KG1 (cell line): ENCODE measurements at places on chromosomes 7 and 10.

- no peak for DNase-seq
Observed at GRCh38 chr10:70669732-70670317, 2.5 kb upstream of the ADAMTS14 start.

DNA sequence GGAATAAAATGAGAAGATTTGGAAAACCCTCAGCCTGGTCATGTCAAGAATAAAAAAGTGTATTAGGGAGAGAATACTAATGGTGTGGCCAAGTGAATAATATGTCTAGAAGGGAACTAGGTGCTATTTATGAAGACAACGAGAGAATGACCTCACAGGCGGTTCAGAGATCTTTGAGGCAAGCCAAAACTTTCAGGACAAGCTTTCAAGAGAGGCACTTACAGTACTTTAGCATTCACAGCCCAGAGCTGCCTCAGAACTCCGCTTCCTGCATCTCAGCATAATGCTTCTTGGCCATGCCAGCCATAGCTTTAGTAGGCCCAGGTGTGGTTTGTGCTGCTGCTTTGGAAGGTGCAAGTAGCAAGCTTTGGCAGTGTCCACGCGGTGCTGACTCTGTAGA is 37.2 kb upstream of the CCDC7 start:
- DNase-seq, result no peak

DNA sequence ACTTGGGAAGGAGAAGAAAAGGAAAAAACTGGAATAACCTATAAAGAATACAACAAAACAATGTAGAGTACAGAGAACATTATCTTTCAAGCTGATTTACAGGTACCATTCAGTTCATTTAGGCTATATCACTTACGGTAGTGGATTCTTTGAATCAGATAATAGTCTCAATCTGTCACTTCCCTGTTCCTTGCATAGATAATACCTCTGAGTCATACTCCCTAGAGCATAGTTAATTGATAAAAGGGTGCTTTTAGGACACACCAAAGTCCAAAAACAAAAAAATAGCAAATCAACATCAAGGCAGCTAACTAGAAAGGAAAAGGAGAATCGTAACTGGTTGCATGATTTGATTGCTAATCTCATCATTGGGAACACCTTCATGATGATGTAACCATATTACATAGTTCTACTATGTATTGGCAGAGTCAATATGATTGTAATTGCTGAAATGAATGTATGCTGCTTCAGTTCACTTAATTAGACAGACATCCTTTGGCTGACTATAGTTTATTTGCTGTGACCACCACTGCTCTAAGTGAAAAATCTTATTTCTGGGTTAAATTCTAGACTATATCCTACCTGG is 844.4 kb downstream of the GATA3 start:
- DNase-seq, result no peak

DNA sequence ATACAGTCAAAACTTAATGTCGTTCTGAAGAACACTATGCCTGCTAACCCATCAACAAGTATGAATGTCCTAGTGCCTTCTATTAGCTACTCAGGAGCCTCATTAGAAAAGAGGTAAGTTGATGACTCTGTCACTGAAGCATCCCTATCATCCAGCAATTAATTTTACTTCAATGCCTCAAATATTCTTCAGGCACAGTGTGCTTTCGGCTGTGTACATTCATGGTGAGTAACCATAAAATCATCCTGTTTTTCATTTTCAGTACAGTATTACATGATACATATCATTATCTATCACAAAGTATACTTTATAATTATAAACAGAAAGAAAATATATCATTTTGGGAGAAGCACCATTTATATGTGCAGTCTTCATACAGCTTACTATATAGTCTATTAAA is 495.5 kb upstream of the ZWINT start:
- no peak for DNase-seq

DNA sequence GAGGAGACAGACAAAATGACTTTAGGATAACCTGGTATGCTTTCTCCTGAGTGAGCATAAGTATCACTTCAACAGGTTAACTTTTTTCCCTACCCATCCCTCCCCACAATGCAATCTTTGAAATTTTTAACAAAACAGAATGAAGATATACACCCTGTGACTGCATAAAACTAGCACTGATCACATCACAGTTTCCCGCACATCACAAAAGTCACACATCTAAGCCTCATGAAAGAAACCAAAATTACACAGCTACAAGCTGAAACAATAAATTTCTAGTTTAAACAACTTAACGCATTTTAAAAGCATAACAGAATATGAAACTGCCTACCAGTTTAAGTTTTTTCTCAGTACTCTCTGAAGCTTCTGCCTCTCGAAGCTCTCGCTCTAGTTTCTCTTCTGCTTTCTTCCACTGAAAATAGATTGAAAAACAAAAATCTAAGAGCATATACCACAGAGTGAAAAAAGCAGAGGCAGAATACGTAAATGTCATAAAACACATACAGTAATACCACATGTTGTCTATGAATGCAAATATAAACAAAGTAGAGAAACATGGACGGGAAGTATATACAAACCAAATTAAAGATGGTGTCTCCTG is 18.1 kb downstream of the NOC3L start:
- DNase-seq, result no peak

DNA sequence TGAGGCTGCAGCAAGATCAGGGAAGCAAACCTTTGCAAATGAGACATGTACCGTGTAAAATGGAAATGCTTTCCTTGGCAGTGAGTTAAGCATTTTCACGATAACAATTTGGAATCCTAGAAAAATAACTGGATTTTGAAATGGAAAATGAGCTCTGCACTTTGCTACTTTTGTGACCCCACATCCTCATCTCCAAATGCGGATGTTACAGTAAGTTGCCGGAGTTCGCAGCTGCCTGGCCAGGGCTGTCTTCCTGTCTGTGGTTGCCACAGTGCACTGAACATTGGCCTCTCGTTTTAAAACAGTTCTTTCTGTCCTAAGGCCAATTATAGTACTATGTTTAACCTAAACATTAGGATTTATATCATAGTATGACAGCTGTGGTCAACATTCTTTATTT is 136.2 kb upstream of the FZD8 start:
- DNase-seq, result peak; percentile 23

DNA sequence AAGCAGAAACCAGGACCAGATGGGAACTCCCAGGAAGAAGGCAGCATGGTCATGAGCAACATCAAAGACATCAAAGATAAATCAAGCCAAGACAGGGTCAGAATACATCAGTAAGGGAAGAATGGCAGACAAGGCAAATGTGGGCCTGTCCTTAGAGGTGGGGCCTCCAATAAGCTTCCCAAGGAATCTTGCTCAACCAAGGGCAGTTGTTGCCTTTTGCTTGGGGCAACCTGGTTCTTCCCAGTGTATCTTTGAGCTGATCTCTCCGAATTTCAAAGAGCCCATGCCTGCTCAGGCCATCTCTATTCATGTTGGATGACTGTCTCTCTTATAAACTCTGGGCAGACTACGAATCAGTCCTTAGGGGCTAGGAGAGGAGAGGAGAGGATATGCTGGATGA is 68.4 kb upstream of the HABP2 start:
- DNase-seq, result no peak

GRCh38 chr10:60732807-60733516 is 45.3 kb upstream of the CDK1 start:
- no peak for DNase-seq

DNA sequence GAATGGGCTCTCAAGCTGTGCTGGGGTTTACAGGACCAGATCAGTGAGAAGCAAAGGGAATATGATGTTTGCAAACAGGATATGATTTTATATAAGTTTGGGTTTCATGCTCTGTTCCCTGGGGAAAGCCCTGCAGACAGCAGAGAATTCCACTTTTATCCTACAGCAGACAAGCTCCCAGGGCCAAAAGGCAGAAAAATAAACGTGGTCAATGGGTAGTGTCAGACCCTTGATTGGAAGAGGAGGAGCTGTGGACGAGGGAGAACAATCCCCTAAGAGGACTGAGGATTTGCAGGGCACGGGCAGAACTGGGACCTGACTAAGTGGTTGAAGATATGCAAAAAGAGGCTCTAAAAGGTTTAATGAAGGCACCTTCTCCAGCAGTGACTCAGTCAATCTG is 275.3 kb downstream of the HDAC9 start:
- DNase-seq, result no peak

DNA sequence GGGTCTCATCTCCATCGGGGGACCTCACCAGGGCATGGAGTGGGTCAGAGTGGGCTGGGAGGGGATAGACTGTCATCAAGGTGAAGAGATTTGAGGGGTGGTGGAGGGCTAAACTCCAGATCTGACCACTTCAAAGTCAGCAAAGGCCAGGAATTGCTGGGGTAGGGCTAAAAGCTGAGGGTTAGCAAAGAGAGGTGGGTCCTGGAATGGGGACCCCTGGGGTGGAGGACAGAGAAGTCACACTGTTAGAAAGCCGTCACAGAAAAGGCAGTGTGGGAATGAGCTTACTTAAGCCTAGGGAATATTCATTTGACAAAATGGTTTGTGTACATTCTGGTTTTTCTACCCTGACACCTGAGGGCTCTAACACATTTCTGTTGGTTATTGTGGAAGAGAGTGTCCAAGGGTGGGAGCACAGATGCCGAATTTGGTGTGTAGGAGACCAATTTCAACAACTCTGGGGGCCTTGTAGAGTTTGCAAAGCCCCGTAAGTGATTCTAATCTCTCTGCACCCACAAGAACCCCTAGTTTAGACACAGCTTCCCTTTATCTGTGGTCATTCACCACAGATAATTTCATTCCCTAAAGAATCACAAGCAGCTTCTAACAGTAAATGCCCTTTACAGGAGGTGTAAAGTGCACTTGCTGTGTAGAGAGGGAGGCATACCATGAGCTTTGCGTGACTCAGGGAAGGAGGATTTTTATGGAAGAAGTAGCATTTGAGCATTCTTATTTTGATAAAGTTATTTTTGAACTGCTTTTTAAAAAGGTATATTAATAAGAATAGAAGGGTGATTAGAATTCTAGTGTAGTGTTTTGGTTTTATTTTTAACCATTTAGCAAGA is 6.4 kb downstream of the FBH1 start:
- no peak for DNase-seq

- DNase-seq, result no peak
Observed at GRCh38 chr10:129465796-129466702, 992 bp upstream of the MGMT start.

- DNase-seq, result no peak
Observed at GRCh38 chr7:132666774-132667172, 90.5 kb upstream of the PLXNA4 start.

GRCh38 chr10:79025199-79025832 is 43.5 kb upstream of the ZMIZ1 start:
- DNase-seq, result no peak

GRCh38 chr10:64277536-64277935 is 756.3 kb downstream of the REEP3 start:
- no peak for DNase-seq

- no peak for DNase-seq
Observed at GRCh38 chr7:122686360-122686878, 12.5 kb downstream of the RNF133 start.

GRCh38 chr7:2809903-2810625 is 34.0 kb downstream of the GNA12 start:
- no peak for DNase-seq

DNA sequence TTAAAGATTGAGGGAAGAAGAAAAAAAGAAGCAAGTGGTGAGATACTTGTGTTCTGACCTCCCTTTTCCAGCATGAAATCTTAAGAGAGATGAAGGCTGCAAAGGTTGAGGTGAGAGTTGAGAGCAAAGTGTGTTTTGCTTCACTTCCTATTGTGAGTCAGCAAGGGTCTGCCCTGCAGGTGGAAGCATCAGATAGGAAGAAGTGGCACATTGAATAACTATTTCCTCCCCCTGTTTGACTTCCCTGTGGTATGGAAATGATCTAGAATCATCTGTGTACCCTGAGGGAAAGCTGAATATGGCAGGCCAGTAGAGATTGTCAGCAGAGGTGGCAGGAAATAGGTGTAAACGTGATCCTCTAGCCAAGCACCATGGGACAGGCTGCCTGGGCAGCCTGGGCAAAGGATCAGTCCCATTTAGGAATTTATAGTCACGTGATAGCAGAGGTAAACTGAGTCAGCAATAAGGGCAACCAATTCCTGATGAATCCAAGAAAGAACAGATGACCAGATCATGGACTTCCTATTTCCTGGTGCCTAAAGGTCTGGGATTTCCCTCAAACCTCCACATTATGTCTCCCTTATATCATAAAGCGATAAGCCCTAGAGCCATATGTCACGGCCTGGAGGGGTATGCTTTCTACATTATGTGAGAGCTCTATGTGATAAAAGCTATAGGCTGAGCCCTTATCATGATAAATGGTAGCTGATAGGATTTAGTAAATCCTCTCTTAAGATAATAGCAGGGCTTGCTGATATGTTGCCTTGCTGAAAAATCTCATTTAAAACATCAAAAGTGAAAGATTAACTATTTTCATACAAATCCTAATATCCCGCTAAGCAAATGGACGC is 287.0 kb downstream of the MDFIC start:
- DNase-seq, result no peak

DNA sequence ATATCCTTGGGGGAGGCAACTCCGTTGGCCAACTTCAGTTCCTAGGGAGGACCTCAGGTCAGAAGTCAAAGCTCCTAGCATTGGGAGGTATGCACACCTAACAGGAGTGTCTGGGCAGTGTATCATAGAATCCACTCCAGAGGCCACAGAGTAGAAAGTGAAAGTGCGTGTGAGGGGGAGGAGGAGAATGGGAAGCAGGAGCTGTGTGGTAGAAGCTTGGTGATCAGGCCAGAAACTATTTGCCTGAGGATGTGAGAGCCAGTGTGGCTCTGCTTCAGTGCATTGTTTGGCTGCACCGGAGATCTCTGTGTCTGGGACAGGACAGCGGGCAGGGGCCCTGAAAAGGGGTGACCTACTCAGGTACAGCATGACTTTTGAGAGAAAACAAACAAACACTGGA is 557.4 kb upstream of the VSTM2A start:
- no peak for DNase-seq

DNA sequence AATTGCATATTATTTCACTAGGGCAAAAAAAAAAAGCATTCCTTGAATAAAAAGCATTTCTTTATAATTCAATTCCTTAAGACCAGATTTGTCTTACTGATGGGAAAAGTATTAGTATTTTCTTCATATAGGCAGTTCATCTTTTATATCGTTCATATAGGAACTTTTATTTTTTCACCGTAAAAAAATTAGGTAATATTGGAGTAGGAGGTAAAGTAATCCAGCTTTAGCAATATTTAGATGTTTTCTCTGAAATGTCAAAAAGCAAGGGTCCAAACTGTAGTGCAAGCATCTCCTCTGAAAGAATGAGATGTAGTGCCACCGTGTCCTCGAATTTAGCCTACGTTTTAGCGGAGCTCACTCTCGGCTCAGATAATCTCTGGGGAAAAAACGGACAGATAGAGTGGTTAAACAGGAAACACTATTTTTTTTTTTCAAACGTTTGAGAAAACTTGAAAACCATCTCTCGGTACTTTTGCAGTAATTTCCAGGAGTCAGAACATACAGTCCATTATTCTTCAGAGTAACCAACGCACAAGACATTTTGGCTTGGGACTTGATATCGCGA is 5.5 kb upstream of the SPAG6 start:
- no peak for DNase-seq

- DNase-seq, result peak; percentile 52
Observed at GRCh38 chr7:114930829-114931655, 9.1 kb downstream of the MDFIC start.
